Naive B cell (primary cell): ENCODE measurements at places on chromosomes 7 and 10.

DNA sequence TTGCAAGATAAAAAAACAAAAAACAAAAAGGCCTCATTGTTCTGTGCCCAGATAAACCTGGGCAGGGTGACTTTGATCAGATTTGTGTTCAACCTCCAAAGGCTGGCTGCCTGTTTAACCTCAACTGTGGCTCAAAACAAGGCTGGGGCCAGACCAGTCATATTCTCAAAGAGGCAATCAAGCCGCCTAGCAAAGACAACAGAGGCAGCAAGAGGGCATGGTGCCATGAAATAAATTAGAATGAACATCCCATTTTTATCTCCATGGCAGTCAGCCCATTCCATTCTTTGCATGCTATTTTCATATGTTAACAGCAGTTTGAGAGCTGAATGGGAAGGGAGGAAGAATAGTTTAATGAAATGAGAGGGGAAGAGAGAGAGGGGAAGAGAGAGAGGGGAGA lies 1150.3 kb downstream of the TYW1 start:
- DNase-seq = no peak

DNA sequence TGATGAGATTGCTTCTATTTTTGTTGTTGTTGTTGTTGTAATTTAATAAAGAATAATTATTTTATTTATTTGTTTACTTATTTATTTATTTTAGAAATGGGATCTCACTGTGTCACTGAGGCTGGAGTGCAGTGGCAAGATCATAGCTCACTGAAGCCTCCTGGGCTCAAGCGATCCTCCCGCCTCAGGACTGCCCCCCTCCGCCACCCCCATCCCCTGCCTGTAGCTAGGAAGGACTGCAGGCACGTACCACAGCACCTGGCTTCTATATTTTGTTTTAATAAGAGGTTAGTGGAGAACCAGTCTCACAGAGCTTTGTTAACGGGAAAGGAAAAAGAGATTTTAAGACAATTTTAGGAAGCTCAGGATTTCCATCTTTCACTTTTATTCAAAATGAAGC lies 19.5 kb upstream of the SMC3 start:
- no peak for DNase-seq

DNA sequence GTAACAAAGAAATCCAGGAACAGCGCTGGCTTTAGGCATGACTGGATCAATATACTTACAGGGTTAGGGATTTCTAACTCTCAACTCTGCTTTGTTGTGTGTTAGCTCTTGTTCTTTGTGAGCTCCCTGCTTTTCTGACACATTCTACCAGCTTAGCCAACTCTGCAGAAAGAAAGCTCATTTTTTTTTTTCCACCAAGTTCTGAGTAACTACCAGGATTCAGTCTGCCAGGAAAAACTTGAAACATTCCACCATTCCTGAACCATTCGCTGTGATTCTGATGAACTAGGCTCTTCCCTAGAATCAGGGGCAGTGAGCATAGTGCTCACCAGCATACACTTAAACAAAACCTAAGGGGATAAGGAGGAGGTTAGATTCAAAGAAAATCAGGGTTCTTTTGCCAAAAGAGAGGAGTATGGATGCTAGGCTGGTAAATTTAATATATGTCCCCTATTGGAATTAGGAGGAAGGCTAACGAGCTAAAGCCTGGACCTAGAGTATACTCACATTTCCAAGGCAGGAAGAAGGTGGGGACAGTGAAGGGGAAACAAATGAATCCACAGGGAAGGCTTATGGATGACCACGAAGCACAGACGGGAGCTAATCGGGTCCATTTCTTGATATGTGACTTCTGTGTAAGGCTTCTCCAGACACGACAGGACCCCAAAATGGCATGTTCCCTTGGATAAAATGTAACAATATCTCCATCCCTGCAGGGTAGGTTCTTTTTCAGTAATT lies 183.4 kb downstream of the PRKG1 start:
- DNase-seq = no peak

GRCh38 chr10:113843972-113844485 lies 9.9 kb downstream of the DCLRE1A start:
- DNase-seq = no peak

DNA sequence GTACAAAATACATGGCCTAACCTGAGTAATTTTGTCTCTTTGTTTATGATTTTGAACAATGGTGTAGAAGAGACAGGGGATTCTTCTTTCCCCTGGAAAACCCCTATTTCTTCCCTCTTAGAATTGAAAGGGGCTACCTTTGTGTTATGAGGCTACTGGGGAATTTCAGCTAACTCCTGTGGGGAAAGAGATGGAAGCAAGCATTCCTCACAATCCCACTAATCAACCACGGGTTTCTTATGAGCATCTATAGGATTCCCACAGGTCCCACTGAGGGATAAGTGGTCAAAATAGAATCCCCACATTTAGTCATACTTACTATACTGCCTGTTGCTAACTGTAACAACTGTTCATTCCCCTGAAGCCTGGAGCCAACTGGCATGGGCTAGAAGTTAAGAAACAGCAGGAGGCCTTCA lies 32.2 kb upstream of the ITGB8 start:
- no peak for DNase-seq

DNA sequence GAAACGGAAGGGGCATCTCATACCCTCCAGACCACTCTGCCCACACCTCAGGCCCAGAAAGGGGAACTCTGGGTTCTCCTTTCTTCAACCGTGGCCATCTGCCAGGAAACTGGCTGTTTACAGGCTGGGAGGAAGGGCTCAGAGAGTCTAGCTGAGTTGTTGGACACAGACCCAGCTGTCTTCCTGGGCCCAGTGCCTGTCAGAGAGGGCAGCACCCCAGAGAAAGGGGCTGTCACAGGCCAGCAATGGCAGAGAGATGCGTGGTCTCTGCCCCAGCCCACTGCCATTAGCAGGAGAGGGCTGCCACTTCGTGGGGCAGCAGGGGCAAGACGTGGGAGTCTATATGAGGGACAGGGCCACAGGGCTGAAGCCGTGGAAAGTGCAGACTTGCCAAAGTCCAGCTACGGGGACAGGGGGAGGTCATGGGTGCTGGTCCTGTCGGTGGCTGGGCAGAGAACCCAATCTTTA lies 11.0 kb downstream of the GRID1 start:
- DNase-seq = no peak

GRCh38 chr7:83524277-83525075 lies 124.5 kb downstream of the SEMA3E start:
- no peak for DNase-seq

DNA sequence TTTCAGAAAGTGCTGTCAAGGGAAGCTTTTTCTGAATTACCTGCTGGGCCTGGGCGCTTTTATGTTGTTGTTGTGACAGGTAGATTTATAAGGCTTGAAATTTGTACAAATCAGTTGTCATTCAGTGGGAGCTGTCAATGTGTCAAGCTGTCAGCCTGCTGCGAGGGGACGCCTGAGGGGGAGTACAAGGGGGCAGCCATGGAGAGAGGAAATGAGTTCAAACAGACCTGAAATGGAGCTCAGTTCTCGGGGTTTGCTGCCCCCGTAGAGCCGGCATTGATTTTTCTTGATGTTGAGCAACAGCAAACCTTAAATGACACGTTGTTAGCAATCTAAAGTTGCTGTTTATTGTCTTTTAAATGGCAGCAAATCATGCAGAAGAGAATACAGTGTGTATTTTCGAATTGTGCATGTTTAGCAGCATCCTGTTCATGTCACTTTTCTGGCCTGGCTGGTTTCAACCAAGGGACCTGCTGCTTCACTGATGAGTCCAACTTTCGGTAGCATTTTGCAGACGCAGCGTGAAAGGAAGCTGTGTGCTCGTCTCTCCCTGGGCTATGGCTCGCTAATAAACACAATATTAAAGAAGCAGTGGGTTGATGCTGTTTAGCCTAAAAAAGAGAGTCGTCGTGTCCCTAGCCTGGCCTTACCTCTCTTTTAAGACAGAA lies 166.5 kb downstream of the LRMDA start:
- DNase-seq = no peak

DNA sequence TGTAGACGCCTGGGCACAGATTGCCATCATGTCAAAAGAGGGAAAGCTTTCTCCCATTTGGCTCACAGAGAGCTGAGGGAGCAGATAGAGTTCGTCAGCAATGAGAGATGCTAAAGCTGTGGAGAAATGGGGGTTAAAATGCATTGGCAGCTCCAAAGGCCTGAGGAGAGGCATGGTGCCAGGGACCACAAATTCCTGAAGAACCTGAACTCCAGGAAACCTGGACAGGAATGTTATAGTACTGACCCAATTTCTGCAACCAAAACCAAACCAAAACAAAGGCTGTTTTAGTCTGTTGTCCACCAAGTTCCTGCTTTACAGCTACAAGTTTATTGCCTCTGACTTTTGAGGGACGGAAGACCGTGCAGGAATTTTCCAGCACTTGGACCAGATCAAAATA lies 575.7 kb downstream of the REEP3 start:
- no peak for DNase-seq

DNA sequence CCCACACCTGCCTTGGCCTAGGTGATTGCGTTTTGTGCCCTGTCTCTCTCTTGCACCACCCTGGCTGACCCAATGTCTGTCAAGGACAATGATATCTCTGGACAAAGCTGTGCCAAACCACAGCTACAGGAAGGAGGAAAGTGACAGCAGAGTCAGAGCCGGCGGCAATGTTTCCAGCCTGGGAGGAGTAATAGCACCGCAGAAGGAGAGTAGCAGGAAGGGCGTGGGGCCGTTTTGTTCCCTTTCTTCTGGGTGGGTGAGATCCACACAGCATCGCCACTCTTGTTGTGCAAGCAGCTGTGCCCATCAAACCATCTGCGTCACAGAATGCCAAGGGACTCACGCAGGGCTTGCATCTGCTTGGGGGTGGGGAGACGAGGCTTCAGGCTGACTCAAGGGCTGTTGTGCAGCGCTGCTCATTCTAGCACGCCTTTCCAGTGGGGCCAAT lies 341.6 kb upstream of the AUTS2 start:
- peak; percentile 16 for DNase-seq

DNA sequence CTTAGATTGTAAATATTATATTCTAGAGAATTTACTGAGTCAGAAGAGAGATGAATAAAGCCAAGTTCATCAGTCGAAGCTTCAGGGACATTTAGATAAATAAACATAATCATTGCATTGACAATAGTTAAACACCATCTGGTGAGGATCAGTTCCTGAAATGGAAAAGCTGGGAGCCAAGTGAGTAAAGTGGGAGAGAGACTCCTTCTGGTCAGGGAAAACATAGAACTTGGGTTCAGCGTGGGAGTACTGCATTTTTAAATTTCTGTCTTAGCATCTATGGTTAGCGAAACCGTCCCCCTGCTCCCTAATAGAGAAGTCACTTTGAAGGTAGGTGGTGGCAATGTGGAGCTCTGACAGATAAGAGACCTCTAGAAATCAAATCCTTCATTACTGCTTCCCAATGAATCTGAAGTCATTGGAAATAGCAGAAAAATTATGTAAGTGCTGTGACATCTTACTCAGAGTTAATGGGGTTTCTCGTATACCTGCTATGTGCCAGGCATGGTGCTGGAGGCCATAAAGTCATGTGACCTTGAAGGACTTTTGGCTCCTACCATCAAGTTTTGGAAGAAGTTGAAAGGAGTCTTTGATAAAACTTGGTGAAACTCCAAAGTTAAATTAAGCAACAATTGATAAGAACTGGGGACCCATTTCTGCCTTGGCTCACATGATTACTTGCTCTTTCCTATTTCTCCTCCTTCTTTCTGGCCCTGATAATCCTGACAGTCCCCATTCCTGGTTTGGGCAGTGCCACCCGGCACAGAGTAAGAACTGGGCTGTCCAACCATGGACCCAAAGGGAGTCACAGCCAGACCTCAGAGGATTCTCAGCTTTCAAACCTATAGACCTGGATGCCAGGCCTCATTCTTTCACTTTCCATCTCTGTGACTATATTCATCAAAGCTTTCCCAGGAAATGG lies 211.2 kb downstream of the C7orf25 start:
- no peak for DNase-seq

DNA sequence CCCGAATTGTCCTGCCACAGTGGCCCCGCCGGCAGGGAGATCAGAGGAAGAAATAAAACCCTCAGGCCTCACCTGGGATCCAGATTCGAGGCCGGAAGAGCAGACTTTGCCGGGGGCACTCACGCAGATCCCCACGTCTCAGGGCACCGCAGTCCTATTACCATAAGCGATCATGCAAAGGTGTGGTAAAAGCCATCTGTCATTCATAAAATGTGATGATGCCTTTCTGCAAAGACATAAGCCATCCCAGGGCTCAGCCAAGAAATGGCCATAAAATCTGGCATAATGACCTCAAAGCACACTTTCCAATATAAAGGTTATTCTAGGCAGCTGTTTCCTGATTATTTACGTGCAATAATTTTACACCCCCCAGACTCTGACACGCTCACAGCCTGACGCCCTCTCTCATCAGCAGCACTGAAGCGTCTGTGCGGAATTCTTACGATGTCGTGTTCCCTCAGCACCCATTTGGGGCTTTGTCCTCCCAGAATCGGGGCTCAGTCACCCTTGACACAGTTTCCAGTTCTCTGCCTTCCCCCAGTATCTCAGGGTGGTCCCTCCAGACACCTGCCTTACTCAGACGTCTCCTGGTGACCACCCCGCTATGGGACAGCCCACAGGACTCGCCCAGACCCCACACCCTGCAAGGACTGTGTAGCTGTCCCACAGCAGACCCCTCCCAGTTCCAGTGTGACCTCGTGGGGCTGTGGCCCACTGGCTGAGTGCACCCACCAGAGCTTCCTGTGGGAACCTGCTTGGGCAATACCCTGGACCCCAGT lies 74.3 kb upstream of the FAM20C start:
- DNase-seq = no peak

DNA sequence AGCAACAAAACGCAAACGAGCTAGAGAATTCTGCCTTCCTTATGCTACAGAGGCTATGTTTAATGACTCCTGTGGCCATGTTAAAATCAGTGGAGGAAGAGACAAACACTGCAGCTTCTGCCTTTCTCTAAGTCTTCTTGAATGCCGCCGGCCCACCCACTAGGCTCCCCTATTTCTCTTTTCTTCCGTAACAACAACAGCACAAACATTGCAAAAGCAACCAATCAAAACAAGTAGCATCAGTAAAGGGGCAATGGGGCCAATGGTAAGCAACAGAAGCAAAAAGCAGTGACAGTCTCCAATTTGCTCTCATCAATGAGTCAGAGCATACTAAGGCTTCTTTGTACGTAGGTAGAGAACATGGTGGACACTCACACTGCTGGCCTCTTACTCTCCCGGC lies 26.8 kb downstream of the DNAJC1 start:
- no peak for DNase-seq

- no peak for DNase-seq
Measured at GRCh38 chr7:9022456-9022855, 589.0 kb downstream of the NXPH1 start.
